ENCODE measurements at places on chromosomes 2 and 18.

DNA sequence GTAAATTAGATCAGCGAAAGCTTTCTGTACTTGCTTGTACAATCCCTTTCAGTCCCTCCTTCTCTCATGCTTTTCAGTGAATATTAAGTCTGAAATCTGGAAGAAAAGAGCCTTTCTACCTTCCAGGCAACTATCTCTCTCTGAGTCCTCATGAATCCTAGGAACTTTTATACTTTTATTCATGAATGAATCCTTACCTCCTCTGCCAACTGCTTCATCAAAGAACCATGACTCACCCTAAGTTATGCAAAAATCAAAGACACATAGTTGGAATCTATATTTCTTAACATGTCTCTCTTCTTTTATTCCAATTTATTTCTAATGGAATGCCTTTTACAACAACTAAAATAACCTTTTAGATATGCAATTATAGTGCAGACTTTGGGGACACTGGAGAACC is 394.2 kb downstream of the CLIP4 start:
- DNase-seq = no peak

DNA sequence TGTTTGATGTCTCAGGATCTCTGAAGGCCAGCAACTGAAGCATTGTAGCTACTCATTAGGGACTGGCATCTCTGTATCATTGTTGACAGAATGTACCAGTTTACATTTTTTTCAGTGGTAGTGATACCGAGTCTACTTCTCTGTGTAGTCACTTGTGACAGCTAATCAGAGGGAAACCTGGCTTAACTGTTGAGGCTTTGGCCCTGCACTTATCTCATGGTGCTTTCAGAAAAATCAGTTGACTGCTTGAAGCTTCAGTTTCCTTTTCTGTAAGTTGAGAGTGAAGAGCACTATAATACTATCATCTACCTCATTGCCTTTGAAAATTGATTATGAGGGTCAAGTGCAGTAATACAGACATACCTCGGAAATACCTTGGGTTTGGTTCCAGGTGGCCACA is 90.0 kb downstream of the COMMD1 start:
- no peak for DNase-seq

DNA sequence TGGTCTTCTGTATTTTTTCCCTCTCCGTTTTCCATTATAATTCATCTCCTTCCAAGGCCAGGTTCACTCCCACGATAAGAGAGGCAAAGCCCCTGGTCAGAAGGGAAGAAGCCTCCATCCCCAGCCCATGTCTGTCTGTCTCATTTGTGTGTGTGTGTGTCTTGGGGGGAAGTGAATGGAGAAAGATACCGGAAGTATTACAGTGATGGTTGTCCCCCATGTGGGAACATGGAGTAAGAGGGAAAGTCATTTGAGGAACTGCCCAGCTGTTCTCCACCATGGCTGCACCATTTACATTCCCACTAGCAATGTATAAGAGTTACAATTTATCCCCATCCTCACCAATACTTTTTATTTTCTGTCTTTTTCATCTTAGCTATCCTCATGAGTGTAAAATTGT is 113.6 kb upstream of the ATP8B1 start:
- no peak for DNase-seq

GRCh38 chr18:27750923-27751322 is 426.0 kb downstream of the CDH2 start:
- no peak for DNase-seq

GRCh38 chr2:23604731-23605130 is 219.8 kb downstream of the KLHL29 start:
- DNase-seq = no peak

DNA sequence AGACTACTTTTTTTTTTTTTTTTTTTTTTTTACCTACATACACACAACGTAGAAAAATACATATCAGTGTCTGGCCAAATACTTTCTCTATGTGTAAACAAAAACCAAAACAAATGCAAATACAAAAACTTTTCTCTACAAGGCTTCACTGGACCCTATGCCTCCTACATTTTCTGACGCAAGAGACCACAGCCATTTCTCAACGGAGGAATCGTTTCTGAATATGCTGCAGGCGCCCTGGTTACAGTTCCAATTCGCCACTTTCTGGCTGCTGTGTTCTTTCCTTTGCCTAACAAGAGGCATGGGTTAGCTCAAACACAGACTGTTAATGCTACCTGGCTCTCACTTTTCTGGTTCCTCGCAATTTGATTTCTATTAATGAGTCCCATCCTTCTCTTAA is 96.4 kb downstream of the EPB41L3 start:
- no peak for DNase-seq

GRCh38 chr18:46728219-46728930 is 28.5 kb downstream of the ST8SIA5 start:
- DNase-seq = no peak

DNA sequence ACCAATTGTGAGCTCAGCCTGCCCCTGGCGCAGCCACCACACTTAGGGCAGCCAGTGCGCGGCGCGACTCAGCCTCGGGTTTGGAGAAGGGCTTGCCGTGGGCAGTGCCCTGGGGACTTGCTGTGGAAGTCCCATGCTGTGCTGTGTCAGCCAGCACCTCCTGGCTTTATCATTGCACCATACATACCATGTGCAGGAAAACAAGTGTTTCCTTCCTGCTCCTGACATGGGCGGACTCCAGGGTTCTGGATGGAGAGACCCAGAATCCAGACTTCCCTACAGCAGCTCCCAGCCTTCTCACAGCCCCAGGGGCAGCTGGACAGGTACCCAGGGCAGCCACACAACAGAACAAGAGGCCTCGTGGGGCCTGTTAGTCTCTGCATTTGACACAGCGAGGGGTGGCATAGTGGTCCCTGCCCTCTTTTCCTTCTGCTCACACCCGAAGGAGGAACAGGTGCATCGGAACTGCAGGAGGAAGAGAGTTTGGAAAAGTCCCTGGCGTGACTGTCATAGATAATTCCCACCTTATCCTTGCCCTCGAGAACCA is 54.2 kb downstream of the SDC1 start:
- no peak for DNase-seq

- DNase-seq = no peak
These were observed 11.4 kb upstream of the IL1R2 start for GRCh38 chr2:101980368-101980767.

- DNase-seq = no peak
These were observed 26.1 kb downstream of the ADNP2 start for GRCh38 chr18:80135136-80135535.

DNA sequence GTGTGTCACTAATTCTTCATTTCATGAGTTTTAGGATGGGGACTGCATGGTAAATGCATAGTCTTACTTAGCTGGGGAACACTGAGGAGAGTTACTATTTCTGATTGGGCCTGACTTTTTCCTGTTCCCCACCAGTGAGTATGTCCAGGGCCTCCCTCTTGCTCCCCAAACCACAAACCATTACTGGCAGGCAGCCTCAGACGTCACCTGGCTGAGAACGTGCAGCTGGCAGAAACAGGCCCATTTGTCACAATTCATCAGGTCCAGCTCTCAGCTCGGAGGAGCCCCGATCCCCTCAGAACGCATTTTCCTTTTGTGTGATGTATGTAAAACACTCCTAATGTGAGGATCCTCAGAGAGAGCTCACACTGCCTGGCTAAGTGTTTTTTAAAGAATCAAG is 71.7 kb upstream of the SIX3 start:
- no peak for DNase-seq

DNA sequence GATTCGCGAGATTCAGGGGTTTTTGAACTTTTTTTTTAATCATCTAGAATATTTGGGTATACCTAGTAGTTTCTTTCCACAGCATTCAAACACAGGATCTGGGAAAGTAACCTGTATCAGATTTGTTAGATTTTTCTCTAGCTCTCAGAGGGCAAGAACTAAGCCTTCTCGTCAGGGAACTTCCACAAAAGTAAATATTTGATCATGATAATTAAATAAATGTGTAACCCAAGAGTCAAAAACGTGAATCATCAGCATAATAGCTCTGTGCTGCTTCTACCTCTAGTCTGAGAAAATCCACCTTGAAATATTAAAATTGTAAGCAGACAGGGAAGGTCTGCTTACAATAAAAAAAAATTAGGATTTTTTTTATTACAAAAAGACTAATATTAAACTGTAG is 225.7 kb upstream of the SPOPL start:
- no peak for DNase-seq

- no peak for DNase-seq
These were observed 293.5 kb upstream of the SLC39A10 start for GRCh38 chr2:195363496-195363895.

- DNase-seq = no peak
These were observed 92.4 kb upstream of the ZFP36L2 start for GRCh38 chr2:43318791-43319190.

- DNase-seq = no peak
These were observed 124.3 kb downstream of the DHRS9 start for GRCh38 chr2:169193618-169194017.
